ENCODE measurements at places on chromosomes 4 and X.

DNA sequence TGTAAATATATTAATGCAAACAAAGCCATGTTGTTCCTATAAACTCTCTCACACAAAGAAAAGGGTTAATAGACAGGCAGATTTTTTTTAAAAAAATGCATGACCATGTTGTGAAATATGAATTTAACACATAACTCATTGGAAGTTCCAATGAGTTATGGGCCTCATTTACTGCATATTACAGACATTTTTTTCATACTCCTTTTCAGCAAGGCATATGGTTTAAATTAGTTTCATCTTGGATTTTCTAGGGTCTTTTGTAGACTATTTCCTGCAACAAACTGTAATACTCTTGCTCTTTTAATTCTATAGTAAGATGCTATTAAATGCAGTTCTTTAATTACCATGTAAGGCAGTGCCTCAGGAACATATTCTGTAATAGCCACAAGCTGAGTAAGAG, 323.1 kb downstream of the GBA3 start:
- DNase-seq = no peak

DNA sequence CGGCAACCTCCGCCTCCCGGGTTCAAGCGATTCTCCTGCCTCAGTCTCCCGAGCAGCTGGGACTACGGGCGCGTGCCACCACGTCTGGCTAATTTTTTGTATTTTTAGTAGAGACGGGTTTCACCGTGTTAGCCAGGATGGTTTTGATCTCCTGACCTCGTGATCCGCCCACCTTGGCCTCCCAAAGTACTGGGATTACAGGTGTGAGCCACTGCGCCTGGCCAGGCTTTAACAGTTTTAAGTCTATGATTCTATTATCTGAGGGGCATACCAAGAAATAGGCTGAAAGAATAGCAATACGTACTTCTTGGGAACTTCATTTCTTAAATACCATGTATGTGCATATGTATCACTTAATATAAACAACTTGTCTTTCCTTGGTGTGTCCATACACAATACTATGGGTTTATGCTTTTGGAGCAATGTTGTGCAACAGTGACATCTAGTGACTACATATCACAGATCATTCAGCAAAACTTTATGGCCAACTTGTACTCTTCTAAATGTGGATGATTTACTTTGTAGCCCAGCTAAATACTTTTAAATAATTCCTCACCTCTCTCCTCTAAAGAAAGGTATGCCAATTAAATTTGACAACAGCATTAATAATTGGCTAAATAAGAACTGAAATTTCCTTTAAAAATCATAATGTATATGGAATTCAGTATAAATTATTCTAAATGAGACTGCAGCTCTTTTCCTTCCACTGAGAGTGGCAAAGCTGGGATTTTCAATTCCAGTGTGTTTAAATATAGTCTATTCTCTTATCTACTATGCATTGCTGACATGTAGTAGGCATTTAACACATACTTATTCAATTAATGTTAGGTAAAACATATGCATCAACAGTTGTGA, 10.4 kb downstream of the SLC9B1 start:
- peak; percentile 76 for DNase-seq

DNA sequence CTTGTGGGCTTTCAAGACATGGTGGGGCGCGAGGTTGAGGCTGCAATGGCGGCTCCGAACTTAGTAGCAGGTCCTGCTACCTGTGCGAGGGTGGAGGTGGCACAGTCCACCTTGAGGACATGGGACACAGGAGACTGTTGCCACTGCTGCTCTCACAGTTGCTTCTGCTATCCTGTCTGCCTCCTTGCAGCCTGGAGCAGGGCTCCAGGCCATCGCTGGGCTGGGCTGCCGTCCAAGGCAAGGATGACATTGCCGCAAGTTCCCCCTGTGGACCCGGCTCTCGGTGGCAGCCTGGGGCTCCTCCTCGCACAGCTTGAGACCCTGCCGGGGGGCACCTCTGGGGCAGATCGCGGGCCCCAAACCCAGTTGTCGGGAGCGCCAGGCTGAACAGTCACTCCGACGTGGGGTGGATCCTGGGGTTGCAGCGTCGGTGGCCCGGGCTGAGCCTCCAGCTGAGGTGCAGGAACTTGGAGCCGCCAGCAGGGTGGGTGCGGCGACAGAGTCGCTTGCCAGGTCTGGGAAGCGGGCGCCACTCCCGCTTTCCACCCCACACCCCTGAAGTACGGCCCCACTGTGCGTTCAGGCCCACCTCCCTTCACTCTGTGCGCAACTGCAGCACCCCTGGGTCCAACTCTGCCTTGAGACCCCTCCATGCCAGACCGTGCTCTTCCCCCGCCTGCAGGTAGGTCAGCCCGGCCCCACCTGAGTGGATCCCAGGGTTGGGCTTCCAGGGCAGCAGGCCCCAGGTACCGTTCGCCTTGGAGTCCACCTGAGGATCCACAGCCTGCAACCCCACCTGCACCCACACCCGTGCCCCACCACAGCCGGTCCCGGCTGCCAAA, 192.7 kb upstream of the NUDT6 start:
- no peak for DNase-seq

DNA sequence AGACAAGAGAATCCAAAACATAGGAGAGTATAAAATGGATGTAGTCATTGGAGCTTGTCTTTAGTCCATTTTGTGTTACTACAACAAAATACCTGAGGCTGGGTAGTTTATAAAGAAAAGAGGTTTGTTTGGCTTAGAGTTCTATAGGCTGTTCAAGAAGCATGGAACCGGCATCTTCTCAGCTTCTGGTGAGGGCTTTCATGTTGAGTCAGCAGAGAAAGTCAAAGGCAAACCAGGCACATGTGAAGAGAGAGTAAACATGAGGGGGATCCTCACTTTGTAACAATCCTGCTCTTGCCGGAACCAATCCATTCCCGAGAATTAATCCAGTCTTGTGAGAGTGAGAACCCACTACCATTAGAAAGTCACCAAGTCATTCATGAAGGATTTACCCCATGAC, 8.1 kb upstream of the HCCS start:
- DNase-seq = no peak

All from KBM-7 (cell line).